ENCODE measurements at places on chromosomes 6 and 20.

DNA sequence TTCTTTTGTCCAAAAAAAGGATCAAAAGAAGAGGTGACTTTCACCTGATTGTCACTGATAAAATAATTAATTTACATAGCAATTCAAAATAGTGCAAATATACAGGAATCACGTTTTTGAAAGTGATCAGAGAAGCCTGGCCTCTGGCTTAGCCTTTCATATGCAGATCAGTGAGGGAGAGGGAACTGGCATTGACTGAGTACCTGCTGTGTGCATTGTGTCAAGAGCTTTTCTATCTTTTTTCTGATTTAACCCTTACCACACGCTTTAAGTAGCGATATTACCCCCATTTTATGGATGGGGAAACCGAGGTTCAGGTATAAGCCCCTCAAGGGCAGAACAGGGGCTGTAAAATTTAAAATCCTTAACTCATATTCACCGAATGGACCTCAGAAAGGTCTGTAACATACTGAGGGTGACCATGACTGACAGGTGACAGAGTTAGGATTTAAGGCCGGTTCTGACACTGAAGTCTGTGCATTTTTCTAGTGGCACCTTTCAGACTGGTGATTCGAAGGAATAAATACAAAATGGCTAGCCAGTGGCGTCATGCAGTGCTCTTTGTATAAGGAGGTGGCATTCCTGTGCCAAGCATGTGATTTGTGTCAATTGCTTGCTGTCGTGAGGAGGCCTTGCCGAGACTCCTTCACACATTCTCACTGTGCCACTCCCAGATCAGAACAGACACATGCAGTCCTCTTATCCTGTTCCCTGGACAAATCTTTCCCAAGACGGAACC lies 310.2 kb downstream of the TSHZ2 start:
- DNase-seq: no peak

DNA sequence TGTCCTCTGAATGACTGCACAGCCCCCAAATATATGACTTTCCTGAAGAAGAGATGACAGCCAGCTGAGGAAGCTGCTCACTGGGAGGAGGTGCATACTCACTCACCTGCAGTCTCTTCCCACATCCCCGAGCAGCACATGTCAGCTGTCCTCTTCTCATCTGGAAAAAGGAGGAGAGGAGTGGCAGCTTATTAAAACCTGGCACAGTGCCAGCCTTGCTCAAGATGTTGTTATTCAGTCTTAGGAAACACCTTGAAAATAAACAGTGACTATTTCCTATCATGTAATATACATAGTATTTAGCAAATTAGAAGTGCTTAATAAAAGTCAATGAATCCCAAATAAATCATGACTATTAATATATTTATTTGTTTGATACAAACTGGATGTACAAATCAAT lies 232.9 kb downstream of the EPM2A start:
- DNase-seq: peak; percentile 9

DNA sequence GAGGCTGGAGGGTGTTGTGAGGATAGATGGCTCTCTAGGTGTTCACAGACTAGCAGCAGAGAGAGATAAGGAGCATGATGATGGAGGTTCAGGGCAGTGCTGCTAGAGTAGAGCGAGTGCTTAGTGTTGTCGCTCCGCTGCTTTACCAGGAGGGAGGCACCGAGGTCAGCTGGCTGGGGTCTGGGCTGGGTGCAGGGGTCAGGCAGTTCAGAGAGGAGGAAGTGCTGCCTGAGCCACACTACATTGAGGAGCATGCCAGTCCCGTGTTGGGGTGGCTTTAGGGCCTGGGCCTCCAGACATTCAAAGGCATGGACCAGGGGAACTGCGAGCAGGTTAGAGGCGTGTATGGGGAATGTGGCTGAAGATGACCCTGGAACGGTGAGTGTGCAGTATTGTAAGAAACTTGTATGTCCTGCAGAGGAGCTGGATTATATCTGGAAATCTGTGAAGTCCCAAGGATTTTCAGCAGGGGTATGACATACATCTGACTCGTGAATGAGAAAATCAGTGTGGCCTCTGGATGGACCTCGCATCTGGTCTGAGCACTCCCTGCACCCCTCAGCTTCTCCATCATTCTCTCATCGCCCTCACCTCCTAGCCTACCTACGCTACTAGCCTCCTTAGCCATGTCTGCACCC lies 66.9 kb downstream of the IGF2R start:
- peak; percentile 12 for DNase-seq

GRCh38 chr6:122788663-122789181 lies 336 bp upstream of the SMPDL3A start:
- no peak for DNase-seq

DNA sequence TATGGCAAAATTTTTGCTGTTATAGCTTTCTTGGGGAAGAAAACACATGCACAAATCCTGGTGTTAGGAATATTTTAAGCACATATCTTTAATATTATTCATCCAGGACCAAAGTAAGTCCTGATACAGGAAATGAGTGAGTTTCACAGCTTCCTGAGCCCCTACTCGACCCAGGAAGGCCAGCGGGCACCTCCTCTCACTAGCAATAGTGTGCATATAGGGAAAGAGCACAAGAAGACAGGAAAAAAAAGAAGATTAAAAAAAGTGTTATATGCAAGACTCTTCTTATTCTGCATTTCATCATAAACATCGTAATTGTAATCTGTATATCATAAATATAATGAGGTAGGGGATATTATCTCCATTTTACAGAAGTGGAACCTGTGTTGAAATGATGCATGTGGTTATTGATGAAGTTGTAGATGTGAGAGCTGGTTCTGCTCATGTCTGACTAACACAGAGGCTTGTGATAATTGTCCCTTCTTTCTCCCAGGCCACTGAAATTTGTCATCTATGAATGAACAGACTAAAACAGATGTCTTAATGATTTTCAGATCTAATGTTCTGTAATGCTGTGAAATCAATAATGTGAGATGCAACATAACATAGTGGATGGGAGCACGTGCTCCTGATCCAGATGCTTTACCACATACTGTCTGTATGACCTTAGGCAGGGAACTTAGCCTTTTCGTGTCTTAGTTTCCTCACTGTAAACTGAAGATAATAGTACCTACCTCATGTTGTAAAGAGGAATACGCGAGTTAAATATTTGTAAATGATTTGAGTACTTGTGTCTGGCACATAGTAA lies 101.2 kb downstream of the MYO6 start:
- DNase-seq: peak; percentile 58

GRCh38 chr6:7909323-7910276 lies 988 bp downstream of the TXNDC5 start:
- peak; percentile 61 for DNase-seq

DNA sequence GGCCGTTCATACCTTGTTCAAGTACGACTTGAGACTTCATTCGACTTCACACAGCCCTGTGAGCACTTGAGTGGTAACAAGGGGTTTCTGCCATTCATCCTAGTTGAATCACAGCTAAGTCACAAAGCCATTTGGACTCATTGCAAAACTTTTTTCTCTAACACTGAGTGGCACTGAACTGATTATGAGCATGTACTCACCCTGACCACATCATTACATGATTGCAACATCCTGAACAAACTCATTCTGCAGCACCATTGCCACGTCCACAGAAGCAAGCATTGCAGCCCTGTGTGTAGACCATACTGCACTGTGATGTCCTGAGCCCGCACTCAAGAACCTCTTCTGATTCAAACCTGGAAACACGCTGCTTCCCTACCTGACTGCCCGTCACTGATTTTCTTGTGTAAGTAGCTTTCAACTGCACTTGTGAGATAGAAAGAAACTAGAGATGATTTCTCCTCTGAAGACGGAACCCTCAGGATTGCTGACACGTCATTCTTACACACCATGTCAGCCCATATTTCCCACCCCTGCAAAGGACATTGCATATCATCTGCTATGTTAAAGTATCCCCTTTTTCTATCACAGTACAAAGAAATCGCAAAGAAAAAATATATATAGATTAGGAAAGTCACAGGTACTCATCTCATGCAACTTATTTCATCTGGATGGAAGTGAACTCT lies 81.6 kb downstream of the C6orf118 start:
- peak; percentile 69 for DNase-seq

- DNase-seq: no peak
Observed at GRCh38 chr6:3343089-3343883, 84.5 kb downstream of the PSMG4 start.

- no peak for DNase-seq
Observed at GRCh38 chr20:46509523-46509922, 3.8 kb downstream of the ZNF334 start.

DNA sequence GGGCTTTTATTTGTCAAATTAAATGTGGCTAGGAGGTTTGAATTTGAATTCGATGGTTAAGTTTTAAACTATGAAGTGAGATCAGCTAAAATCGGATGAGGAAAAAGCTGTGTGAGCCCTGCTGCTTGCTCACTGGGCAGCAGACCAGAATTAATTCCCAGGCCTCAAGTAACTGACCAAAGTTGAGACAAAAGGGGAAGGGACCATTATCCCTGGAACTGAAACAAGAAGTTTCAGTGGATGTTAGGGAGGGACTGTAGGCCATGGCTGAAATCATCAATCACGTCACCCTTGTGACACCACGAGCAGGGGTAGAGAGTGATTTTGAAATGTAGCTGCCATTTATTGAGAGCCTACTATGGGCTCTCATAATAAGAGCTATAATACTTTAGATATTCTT lies 7.0 kb upstream of the PRSS35 start:
- no peak for DNase-seq

GRCh38 chr6:4649728-4650127 lies 126.5 kb upstream of the CDYL start:
- peak; percentile 47 for DNase-seq

GRCh38 chr6:25815194-25815593 lies 16.7 kb downstream of the SLC17A1 start:
- no peak for DNase-seq

DNA sequence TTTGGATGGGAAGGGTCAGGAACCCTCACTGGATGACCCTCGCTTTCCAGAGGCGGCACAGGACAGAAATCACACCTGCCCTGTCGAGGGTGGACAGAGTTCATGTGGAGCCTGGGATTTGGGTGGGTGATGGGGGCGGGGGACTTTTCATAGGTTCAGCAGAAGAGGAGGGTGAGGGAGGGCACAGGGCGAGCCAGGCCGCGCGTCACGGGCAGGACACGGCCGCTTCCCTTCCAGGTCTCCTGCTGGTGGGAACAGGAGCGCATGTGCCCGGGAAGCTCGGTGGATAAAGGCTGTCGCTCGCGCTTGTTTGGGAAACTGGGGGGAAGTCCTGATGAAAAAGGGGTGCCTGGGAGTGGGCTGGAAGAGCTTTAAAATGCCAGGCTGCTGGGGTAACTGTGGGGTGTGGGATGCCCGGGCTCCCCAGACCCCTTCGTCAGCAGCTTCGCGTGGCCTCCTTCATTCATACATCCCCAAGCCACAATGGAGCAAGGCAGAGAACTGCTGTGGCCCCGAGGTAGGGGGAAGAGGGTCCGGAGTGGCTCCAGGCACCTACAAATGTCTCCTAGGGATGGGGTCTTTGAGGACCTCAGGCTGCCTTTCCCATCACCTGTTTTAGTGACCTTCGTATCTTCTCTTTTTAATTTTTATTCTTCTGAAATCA lies 102.2 kb downstream of the DACT2 start:
- DNase-seq: no peak

DNA sequence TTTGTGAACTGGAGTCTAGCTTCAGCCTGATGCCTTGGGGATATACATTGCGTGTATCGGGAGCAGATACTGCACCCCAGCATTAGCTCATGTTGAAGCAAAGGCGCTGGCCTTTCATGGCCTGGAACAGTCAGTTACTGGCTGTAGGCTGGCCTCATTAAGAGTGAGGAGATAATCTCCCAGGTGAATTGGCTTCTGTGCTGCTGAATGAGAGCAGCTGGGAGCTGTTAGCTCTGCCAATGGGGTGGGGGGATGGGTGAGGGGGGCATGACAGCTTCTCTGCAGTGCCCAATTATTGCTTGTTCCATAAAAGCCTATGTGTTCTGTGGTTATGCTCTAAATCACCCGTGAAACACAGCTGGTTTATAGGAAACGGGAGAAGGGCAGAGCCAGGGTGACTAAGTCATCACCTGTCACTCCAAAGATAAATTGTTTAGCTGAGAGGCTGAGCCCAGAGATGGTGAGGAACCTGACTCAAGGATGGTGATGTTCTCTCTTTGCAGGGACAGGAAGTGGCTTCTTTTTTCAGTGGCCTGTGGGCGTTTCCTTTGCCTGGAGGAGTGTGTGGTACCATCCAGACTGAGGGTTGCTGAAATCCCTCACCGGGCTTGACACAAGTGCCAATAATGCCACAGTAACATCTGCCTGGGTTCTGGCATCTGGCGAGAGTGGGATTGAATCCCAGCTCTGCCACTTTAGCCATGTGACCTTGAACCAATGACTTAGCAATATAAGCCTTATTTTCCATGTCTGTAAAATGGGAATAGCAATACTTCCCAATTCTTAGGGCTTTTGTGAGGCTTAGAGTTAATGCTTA lies 170.8 kb downstream of the BCAS1 start:
- peak; percentile 100 for DNase-seq

DNA sequence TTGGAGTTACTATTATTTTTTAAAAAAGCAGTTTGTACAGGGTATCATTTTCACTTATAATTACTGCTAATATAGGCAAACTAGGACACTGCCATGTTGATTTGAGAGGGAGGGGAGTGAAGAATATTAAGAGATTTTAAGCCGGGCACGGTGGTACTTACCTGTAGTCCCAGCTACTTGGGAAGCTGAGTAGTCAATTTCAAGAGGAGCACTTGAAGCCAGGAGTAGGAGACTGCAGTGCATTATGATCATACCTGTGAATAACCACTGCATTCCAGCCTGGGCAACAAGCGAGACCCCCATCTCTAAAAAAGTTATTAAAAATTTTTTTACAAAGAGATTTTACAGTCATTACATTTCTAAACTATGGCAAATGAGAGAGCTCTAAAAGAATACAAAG lies 35.7 kb downstream of the ADAT2 start:
- no peak for DNase-seq

- DNase-seq: no peak
Observed at GRCh38 chr20:32089637-32090362, 19.7 kb upstream of the TM9SF4 start.

DNA sequence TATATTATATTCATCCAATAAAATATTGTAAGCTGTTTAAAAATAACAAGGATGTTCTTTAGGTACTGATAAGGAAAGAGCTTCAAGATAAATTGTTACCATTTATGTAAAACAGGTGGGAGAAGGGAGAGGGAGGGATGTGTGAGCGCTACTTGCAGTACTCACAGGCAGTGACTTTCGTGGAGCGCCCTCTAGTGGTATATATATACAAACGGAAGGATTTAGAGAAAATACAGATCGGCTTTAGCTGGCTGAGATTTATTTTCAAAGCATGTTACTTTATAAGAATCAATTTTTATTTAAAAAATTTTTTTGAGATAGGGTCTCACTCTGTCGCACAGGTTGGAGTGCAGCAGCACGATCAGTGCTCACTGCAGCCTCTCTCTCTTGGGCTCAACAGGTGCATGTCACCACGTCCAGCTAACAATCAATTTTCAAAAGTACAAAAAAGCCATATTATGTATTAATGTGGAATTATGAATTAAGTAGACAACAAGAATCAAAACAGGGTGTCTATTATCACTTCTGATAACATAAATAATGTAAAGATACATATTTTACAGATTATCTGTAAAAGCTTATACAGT lies 3.3 kb upstream of the MOG start:
- peak; percentile 68 for DNase-seq

DNA sequence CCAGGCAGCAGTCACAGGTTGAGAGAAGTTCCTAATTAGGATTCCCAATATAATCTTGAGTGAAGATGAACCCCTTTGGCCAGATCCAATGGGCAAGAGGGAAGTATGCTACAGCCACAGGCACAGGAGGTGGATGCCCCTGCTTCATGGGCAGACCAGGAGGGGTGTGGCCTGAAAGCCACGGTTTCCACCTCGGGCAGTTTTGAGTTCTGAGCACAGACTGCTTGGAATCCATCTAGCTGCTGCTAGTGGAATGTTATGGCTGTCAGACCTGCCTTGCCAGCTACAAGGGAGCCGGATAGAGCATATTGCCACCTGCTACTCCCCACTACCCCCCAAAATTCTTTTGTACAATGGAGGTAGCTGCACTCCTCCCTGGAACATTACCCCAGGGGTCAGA lies 672.9 kb downstream of the HACE1 start:
- no peak for DNase-seq
